ENCODE measurements at places on chromosomes 3 and 15.

- DNase-seq: no peak
Measured at GRCh38 chr15:62648954-62649353, 393.6 kb upstream of the TPM1 start.

DNA sequence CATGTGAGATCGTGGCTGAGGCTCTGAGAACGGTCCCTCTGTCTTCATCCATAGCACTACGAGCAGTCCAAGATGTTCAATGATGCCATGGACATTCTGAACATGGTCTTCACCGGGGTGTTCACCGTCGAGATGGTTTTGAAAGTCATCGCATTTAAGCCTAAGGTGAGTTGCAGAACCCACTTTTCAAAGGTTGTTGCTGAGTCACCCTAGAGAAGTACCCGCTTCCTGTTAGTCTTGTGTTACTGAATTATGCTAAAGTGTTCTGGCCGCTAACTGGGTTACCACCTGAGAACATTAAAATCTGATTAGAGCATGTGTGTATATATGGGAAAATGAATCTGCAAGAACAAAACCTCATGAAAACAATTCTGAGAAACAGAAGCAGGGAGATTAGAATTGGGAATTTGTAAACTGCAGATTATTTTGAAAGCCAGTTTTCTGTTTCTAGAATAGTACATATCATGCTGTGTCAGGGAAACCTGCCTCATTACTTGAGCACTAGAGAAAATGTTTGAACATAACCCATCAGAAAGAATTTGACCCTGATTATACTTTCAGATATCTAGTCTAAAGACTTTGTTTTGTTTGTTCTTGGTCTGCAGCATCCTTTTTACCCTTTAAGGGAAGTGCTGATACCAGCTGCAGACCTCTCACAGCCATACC, 92.6 kb downstream of the CHDH start:
- no peak for DNase-seq

- no peak for DNase-seq
Measured at GRCh38 chr3:45687828-45688193, 1.4 kb upstream of the SACM1L start.

GRCh38 chr3:115830764-115831395, 207.6 kb downstream of the GAP43 start:
- DNase-seq: no peak

DNA sequence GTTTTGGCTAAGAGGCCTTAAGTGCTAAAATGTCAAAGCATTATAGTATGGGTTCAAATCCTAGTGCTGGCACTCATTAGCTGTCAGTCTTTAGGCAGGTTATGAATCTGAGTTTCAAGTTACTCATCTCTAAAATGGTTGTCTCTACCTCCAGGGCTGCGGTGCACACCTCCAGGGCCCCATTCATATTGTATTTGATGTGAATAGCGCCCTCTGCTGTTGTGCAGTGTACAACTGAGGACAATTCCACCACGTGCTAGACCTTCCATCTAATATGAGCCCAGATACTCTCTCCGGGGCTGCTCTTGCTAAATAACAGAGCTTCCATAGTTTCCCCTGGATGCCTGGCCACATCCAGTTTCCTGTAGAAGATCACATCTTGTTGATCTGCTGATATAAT, 54.3 kb downstream of the OXNAD1 start:
- DNase-seq: no peak

- DNase-seq: no peak
Measured at GRCh38 chr3:187695449-187695848, 6.9 kb downstream of the RTP2 start.

- DNase-seq: no peak
Measured at GRCh38 chr3:55521064-55521737, 34.1 kb upstream of the WNT5A start.

DNA sequence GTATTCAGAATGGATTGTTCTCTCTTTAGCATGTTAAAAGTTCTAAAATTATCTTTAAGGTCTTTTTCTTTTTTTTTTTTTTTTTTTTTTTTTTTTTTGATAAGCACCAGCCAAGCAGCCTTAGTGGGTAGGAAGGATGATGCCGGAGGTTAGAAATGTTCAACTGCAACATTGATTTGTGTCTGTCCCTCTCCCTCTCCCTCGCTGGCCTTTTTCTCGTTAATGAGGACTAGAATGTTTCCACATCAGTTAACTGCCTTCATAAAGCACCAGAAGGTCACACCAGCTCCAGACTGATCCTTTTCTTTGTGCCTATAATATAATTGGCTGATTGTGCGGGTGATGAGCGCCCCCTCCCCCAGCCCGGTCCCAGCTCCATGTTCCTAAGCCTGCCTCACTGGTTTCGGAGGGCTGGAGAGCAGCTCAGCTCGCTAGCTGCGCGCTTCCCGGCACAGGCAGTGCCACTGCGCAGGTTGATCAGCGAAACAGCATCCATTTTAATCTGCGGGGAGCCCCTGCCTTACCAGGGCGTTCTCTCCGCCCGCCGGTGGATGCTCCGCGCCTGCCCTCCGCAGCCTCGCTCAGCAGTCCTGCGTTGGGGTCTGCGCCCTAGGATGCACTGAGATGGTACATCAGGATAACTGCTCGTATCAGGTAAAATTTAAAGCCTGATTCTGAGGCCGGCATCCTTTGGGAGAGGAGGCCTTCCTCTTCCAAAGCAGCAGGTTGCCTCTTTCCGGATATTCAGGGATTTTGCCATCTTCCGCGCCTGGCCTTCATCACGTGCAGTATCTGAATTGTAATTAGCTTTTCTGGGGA, 148.9 kb upstream of the IL12A start:
- DNase-seq: peak; percentile 30

DNA sequence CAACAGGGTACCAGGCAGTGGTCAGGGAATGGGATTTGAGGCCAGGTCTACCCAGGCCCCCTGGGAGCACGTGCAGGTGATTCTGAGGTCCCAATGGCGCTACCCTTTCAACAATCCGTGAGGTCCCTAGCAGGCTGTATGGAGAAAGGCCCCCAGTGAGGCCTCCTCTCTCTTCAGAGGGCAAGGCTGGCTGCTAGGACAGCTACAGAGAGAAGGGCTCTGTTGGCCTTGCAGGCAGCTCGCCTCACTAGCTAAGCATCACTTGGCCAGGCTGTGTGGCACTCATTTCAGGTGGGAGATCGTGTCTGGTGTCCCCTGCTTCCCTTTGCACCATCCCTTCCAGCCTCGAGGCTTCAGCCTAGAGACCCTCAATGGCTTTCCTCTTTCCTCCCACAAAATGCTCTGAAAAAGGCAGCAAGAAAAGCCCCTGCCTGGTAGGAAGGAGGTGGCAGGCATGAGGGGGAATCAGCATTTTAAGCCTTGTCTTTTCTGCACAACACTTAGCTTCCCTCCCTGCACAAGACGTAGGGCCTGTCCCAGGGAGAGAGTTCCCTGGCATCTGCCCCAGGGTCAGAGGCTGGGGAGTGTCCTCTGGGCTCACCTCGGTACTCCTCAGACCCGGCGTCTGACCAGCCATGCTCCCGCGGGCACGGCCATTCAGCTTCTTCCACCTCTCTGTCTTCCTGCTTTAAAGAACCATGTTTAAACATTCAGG, 111.8 kb downstream of the ASB7 start:
- no peak for DNase-seq

DNA sequence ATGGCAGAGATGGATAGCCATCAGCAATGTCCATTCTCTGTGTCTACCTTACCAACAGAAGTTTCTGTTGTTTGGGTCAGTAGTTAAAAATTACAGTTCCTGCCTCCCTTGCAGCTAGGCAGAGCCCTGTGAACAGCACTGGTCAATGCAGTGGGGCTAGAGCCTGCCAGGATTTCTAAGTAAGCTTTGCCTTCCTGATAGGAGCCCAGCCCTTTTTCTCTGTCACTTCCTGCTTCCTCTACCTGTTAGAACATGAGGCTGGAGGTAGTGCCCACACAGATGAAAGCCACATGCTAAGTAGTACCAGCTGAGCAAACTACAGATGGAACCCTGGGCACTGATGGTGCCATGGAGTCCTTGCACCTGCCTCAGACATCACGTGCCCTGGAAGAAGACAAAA, 45.0 kb downstream of the MGLL start:
- DNase-seq: no peak

GRCh38 chr3:129330409-129330808, 51.7 kb downstream of the HMCES start:
- no peak for DNase-seq

DNA sequence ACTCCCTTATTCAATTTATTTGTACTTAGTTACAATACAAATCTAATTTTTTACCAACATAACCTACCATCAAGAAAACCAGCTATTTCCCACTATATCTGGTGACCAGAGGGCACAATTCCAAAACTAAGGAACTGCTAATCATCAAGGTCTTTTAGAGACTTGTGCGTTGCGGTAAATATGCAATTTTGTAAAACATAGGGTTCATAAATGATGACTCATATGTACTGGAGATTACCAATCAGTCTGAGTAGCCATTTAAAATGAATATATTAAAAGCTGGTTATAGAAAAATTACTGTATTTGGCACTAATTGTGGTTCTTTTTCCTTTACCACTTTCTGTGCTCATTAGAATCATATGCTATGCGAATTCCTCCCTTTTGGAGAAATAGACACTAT, 859.6 kb downstream of the ROBO1 start:
- no peak for DNase-seq

GRCh38 chr3:83953417-83954089, 1005.2 kb upstream of the CADM2 start:
- DNase-seq: no peak

DNA sequence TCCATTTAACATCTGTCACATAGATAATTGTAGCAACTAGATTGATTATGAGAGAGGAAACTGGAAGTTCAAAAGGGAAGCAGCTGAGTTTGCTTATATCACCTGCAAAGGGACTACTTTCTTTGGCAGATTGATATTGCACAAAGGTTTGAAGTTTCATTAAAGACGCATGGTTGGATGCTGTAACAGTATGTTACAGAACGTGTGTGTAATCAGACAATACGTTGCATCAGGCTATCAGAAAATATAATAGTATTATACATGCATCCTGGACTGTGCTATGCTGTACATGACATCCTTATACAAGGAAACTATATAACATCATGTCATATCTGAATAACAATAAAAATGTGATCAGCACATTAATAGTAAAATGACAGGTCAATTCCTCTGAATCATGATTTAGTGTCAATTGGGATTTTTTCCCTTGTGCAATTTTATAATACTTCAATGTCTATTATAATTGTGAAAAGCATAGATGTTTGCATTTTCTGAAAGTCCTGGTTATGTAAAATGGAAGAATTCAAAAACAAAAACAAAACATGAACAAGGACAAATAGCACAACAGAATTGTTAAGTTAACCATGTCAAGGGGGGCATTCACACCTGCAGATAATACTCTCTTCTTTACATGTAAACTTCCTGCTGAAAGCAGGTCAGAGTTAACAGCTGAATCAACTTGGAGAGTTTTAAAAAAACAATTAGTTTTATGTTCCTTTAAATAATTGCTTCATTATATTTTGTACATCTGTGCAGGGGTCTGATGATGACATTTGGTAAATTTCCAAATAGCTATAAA, 283.2 kb upstream of the KCNH8 start:
- no peak for DNase-seq

- DNase-seq: peak; percentile 22
Measured at GRCh38 chr3:116824208-116824607, 114.6 kb downstream of the TUSC7 start.

- DNase-seq: peak; percentile 100
Measured at GRCh38 chr3:134464064-134464688, 21.6 kb downstream of the ANAPC13 start.

DNA sequence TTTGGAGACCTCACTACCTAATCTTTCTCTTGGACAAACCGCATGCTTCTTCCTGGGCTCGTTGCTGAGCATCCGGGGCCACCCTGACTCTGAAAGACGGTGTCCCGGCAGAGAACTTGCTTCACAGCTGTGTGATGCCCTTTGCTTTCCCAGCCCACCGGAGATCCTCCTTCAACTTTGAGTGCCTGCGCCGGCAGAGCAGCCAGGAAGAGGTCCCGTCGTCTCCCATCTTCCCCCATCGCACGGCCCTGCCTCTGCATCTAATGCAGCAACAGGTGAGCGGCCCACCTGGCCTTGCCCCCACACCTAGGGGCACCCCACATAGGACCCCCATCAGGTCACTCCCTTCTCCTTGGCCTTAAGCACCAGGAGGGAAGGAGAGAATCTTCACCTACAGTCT, 37.7 kb downstream of the CHDH start:
- DNase-seq: no peak

DNA sequence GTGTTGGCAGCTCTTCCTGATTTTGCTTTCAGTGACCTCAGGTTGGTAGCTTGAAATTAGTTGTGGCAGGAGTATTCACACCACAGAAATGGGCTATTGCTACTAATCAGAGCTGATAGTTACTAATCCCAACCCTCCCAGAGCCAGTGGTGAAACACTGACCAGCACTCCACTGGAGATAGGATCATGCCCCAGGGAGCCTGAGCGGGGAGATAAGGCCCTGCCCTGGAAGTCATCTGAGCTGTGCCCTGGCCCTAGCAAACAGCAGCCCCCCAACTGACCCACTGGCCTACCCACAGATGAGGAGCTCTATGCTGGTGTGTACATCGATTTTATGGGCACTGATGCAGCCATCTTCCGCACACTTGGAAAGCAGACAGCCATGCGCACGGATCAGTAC, 9.4 kb upstream of the GNAT1 start:
- DNase-seq: no peak

GRCh38 chr3:106485802-106486201, 617.0 kb upstream of the CBLB start:
- no peak for DNase-seq

GRCh38 chr15:79769069-79769481, 127.7 kb downstream of the MTHFS start:
- peak; percentile 5 for DNase-seq

DNA sequence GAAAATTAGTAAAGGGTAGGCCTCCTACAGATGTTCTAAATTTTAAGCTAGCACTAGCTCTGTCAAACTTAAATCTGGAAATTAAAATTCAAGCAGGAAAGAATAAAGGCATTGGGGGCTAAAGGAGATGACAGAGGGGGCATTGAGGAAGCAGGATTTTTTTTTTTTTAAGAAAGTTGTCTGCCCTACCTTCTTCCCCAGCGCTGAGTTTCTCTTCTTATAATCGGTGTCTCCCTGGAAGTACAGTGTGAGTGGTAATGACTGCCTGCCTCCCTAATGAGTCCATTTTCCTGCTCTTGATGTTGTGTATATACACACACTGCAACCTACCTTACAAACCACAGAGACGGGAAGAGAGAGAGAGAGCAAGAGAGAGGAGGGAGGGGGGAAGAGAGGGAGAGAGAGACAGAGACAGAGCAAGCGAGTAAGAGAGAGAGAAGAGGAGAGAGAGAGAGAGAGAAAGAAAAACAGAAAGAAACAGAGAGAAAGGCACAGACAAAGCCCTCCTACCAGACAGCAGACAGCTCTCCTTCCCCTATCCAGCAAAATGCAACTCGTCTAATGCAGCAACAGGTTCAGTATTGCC, 47.0 kb downstream of the ZBTB20 start:
- peak; percentile 53 for DNase-seq

- peak; percentile 92 for DNase-seq
Measured at GRCh38 chr3:71955240-71956068, 170.5 kb upstream of the PROK2 start.

Data from fibroblast of skin of right biceps (primary cell).